ENCODE measurements at places on chromosomes 7 and 10. TPM values are rescaled to one million over a fixed set of nuclear protein-coding genes. Genes with fewer than 3 reads are reported as not detected.

PRSS37 gene
- not detected for total RNA-seq

C10orf53 gene
- total RNA-seq = not detected

GRCh38 chr10:22623633-22624253 is 90.6 kb downstream of the PIP4K2A start:
- no peak for DNase-seq

NOD1 gene
- total RNA-seq = 8.0 TPM

DNA sequence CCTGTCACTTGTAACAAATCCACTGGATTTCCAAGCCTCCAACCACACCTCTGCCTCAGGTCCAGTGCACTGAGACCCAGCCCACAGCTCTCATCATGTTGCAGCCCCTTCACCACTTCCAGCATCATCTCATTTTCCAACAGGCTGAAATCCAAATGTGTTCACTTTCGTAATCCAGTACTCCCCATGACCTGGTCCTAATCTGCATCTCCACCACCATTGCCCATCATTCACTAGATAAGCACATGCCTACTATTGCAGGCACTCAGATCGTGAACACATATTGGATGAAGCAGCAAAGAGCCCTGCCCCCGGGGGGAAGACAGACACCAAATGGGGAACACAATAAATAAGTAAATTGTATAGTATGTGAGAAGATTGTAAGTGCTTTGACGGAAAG is 76.1 kb upstream of the INSIG1 start:
- no peak for DNase-seq

DNA sequence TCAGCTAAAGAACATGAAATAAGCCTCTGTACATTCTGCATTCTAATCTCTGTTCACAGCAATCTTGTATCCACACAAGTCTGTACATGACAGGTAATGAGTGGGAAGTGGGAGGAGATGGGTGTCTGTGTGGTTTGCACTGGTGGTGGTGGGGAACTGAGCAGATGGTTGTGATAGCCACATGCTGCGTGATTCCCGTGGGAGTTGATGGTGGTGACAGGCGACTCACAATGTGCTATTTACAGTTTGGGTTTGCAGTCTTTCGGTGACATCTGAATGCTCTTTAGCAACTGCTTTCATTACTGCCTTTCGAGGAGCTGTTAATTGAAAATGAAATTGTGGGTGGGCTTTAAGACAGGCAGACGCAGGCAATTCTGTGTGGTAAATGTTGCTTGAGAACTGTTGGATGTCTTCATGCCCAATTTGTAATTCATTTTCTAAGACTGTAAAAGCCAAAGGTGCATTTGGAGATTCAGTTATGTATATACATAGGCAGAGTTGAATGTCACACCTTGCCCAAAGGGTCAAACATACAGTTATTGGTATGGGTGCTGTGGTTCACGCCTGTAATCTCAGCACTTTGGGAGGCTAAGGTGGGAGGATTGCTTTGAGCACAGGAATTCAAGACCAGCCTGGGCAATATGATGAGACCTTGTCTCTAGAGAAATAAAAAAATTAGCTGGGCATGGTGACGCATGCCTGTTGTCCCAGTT is 308.2 kb downstream of the AUTS2 start:
- no peak for DNase-seq

DNA sequence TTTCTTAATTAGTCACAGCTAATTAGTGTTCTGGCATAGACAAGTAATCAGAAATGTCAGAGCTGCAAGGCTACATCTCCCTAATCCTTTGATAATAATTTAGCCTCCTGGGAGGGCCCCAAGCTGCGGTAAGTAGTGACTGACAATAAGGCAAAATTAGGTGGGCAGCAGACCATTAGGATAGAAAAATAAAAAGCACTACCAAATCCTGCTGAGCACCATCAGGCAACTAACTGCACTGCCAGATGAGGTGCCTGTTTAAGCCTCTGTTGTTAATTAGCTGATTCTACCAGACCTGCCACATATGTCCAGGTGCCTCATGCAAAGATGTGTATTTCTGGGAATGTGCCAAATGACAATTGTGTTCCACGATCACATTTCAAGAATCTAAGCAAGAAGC is 32.5 kb upstream of the FEZF1 start:
- no peak for DNase-seq

IL6 gene
- 2.4 TPM for total RNA-seq

FAM25G gene
- not detected for total RNA-seq

DNA sequence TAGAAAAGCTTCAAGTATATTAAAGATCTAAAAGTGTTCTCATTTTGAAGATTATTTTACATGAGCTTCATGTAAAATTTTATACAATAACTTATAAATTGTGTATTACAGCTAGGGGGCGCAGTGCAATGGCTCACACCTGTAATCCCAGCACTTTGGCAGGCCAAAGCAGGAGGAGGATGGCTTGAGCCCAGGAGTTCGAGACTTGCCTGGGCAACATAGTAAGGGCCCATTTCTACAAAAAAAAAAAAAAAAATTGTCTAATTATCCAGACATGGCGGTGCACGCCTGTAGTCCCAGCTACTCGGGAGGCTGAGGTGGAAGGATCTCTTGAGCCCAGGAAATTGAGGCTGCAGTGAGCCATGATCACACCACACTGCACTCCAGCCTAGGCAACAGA is 16.6 kb downstream of the ACBD5 start:
- DNase-seq = no peak

- no peak for DNase-seq
Measured at GRCh38 chr10:125034675-125035074, 92.8 kb downstream of the ZRANB1 start.

- DNase-seq = no peak
Measured at GRCh38 chr7:148553979-148554378, 36.6 kb upstream of the C7orf33 start.

DNA sequence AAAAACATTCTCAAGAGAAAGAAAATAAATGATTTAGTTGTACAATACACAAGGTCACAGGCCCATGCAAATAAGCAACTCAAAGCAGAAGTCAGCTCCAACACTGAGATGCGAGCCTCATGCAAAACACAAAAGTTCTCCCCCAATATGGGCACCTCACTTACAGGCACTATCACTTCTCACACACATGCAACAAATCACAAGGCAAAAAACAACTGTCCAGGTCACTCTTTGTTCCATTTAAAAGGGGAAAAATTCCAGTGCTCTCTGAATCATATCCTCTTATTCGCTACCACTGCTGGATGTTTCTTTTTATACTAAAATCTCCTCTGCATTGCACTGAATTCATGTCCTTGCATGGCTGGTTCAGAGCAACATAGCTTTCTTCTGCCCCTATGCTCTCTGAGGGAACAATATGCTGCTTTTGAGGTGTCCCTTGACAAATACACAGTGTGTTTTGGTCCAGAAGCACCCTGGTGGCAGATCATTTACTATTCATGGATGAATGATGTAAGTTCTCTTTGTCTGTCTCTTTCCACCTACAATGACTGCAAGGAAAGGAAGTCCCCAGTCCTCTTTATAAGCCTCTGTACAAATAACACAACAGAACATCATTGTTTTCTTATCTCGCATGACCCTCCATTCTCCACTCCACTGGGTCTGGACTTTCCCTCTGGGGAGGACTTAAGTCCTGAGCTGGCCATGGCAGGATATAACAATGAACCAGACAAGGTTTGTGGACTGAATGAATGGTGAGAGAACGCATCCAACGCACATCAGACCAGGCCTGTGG is 85.4 kb upstream of the GSDME start:
- no peak for DNase-seq

FXYD4 gene
- not detected for total RNA-seq

DNA sequence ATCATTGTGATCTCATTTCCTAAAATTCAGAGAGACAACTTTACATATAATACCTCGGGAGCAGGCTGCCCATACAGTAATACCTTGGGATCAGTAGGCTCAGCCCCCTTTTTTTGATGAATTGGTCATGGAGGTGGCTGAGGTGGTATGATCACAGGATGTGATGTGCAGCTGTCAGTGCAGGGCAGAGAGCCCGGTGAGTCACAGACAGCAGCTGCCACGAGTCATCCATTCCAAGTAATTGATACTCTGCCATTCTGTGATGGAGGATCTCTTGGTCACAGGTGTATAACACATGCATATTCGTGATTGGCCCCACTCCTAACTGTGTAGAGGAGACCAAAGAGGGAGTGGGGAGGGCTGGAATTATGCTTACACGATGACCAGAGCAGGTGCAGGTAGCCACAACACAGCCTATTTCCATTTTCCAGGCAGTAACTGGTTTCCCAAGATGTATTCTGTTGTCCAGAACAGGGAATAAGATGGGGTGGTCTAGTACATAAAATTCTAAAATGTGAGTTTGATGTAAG is 14.1 kb downstream of the NRCAM start:
- DNase-seq = no peak

CHCHD3 gene
- total RNA-seq = 133 TPM

- DNase-seq = no peak
Measured at GRCh38 chr10:124176349-124177179, 83.2 kb upstream of the CHST15 start.

GRCh38 chr10:14749070-14749809 is 25.5 kb downstream of the FAM107B start:
- DNase-seq = peak; percentile 34

DNA sequence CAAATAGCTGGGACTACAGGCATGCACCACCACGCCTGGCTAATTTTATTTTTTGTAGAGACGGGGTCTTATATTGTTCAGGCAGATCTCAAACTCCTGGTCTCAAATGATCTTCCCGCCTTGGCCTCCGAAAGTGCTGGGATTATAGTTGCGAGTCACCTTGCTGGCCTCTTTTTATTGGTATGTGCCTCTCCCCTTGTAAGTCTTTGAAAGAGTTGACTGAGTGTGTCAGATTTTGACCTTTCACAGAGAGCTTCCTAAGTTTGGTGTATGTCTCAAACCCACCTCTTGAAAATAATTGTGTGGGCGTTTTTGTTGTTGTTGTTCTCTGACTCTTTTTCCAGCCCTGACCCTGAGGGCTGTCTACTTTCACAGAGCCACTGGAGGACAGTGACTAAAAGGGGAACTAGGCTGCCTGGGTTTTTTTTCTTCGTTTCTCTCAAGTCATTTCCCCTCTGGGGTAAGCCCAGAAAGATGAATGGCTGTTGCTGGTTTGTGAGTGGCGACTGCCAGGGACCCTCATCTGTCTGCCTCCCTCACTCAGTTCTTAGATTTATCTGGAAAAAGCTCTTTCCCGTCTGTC is 262.8 kb downstream of the ZEB1 start:
- DNase-seq = no peak

DNA sequence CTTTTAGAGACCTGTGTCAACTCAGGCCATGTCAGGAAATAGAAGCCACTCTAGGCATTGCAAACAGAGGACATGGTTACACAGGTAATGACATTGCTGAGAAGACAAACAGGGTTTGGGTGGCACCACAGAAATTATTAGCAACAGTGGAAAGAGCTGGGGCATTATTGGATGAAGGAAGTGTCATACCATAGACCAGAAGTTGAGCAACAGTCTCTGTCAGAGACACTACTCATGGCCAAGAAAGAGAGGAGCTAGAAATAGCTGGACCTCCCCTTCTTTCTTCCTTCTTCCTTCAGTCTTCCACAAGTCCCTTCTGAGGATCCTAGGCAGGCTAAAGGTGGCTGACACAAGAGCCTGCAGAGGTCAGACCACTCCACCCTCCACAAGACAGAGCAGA is 4.2 kb upstream of the LIPA start:
- DNase-seq = no peak

GRCh38 chr10:70827086-70827757 is 11.5 kb downstream of the SGPL1 start:
- no peak for DNase-seq

GRCh38 chr7:44224080-44224973 is 23.5 kb downstream of the YKT6 start:
- DNase-seq = peak; percentile 6

All from heart right ventricle (tissue), 16 donors.